ENCODE measurements at places on chromosomes 7 and 10.

- no peak for DNase-seq
Observed at GRCh38 chr10:61786728-61787127, 114.8 kb upstream of the ARID5B start.

DNA sequence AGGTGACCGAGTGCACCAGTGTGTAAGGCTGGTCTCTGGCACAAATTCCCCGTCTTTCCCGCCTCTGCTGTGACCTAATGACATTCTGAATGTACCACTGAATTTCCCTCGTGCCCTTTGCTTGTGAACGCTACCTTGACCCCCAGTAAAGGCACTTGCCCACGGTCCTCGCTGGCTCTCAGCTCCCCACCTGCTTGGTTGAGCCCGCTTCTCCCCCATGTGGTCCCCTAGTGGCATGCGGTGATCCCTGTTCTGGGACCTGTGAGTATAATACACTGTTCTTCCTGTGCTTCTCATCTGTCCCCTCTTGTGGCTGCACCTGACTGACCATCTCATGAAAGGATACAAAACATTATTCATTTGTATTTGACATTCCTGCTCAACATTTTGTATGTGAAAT is 495.7 kb downstream of the INHBA start:
- DNase-seq = no peak

GRCh38 chr10:60430836-60431597 is 41.3 kb upstream of the ANK3 start:
- no peak for DNase-seq

- no peak for DNase-seq
Observed at GRCh38 chr10:101284101-101284743, 55.0 kb upstream of the LBX1 start.

DNA sequence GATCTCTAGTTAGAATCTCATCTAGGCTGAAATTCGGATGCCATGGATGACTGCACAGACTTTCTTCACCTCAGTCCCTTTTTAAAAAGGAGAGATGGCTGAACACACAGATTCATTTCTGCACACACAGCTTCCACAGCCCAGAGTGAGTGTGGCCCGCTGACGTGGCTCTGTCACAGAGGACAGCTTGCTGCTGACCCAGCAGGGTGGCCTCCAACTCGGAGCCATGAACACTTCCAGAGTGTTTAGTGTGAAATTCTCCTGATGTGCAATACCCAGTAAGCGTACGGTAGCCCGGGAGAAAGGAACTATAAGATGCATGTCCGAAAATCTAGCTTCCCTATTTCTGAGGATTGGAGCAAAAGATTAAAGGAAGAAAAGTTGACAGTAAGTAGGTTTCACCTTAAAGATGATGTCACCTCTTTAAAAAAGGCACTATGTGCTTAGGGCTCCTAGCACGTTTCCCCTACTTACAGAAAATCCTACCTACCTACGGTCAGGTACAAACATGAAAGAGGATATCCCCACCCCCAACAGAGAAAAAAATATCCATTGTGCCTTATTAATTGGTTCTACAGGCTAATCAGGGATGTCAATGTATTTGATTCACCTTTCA is 162.2 kb downstream of the RAPGEF5 start:
- no peak for DNase-seq

- DNase-seq = no peak
Observed at GRCh38 chr10:128217136-128217535, 90.9 kb upstream of the MKI67 start.

DNA sequence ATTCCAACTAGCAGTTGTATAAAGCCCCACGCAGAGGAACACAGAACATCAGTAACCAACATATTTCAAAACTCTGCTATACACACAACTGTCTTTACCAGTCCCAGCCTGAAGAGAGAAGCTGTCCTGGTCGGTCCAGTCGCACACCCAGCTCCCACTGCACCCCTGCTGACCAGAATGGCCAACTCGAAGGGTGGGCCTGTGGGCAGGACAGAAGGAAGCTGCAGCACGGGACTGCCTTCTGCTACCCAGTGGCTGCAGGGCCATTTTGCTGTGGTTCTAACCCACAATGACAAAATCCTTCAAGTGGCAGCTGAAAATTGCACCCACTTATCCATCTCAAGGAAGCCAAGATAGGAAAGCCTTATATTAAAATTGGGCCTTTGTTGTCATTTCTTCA is 48.2 kb downstream of the GSDME start:
- no peak for DNase-seq

GRCh38 chr7:21702303-21702702 is 159.5 kb downstream of the DNAH11 start:
- DNase-seq = no peak

- DNase-seq = no peak
Observed at GRCh38 chr10:132492323-132493025, 45.1 kb upstream of the INPP5A start.

DNA sequence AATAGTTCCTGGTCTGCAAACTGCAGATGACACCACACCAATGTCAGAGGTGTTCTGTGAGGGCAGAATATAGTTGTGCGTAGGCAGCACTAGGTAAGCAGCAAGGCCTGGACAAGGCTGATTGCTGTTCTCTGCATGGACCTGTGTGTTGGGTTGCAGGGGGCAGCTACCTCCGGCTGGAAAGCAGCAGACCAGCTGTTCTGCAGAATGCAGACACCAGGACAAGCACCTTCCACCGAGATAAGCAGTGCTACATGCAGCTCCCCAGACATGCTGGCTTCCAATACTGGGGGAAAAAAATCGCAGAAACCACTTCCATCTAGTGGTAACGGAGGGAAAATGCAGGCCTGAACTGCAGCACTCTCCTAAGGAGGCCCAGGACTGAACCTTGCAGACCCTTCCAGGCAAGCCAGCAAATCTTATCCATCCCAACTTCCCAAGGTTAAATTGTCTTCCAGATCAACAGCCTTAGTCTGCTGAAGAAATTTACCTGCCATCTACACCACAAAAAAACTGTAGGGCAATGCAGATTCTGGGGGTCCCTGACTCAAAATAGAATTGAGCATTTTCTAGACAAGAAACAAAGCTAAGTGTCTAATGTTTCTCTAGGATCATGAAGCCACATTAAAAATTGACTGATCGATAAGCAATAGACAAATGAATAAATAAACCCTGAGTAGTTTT is 50.5 kb upstream of the COBL start:
- no peak for DNase-seq

- DNase-seq = peak; percentile 26
Observed at GRCh38 chr7:20330928-20331909, 519 bp downstream of the ITGB8 start.

GRCh38 chr10:132290631-132291030 is 17.1 kb downstream of the STK32C start:
- DNase-seq = no peak

DNA sequence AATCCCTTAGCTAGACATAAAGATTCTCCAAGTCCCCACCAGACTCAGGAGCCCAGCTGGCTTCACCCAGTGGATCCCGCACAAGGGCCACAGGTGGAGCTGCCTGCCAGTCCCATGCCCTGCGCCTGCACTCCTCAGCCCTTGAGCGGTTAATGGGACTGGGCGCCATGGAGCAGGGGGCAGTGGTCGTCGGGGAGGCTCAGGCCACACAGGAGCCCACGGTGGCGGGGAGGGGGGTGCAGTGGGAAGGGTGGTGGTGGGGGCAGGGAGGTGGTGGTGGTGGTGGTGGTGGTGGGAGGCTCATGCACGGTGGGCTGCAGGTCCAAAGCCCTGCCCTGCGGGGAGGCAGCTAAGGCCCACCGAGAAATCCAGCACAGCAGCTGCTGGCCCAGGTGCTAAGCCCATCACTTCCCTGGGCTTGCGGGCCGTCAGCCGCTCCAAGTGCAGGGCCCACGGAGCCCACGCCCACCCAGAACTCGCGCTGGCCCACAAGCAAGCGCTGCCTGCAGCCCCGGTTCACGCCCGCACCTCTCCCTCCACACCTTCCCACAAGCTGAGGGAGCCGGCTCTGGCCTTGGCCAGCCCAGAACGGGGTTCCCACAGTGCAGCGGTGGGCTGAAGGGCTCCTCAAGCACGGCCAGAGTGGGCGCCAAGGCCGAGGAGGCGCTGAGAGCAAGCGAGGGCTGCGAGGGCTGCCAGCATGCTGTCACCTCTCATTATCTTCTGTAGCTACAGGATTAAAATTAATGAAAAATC is 732.5 kb upstream of the POM121L12 start:
- DNase-seq = no peak

DNA sequence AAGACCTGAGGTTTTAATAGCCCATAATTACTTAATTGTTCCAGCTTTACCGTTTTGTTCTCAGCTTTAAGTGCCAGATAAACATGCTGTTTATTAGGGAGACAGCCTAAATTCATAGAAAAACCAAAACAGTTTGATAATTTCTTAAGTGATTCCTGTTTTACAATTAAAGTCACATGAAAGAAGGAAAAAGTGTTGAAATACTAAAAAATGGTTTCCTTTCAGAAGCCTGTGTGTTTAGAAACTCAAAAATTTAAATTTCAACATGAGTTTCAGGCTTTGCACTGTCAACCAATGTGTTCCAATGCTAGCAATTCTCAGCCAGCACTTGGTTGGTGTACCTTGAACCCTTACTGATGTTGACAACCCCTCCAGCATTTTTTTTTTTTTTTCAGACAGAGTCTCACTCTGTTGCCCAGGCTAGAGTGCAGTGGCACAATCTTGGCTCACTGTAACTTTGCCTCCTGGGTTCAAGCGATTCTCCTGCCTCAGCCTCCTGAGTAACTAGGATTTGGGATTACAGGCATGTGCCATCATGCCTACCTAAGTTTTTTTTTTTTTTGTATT is 135.3 kb downstream of the ICA1 start:
- DNase-seq = no peak

DNA sequence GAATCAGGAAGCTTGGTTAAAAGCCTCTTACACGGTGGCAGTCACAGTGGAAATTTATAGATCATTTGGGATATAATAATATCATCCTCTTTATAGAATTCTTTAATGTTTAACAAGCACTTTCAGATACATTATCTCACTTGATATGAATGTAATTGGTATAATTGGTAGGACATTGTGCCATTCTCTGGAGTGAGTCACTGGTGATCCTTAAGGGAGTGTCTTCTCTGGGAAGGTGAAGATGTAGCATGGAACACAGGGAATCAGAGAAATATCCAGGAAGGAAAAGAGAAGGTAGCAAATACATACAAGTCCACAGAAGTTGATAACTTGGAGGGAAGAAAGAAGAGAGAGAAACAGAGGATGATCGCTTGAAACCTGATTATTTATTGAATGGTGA is 9.8 kb downstream of the PTPRZ1 start:
- DNase-seq = no peak

DNA sequence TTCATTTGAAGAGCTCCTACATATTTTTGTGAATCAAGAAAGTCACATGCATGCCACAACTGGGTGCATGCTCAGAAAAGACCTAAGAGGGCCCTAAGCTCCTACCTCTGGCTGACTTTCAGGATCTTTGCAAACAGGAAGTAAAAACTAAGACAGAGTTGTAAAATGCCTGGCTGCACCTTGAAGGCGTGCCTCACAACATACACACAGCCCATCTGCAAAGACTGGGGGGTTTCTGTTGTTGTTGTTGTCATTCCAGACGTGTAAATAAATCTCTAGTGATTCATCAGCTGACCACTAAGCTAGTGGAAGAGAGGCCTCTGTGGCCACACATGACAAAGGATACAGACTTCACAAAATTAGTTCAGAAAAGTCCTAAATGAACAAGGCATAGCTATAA is 31.8 kb downstream of the SMURF1 start:
- no peak for DNase-seq

- peak; percentile 15 for DNase-seq
Observed at GRCh38 chr7:51430480-51431086, 114.0 kb upstream of the COBL start.

DNA sequence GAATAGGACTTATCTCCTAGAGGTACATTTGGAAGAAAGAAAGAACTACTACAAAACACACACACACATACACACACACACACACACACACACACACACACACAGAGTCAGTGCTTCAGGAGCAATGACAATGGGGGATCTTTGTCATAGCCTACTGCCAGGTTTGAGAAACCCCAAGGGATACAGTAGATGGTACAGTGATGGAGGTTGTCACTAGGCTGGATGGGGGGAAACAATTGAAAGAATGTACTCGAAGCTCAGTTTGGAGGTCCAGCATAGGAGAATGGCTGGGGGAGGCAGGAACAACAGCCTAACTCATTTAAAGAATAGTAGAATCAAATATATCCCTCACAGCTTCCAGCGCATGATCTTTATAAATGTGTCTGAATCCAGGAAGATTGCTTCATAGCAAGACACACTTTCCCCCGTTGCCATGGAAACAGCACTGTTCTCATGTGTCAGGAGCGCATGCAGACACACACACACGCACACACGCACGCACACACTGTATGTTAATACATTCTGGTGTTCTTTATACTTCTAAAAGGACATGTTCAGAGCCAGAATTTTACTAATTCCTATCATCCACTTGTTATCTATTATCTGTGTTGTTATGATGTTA is 32.6 kb upstream of the ZNRF2 start:
- no peak for DNase-seq

DNA sequence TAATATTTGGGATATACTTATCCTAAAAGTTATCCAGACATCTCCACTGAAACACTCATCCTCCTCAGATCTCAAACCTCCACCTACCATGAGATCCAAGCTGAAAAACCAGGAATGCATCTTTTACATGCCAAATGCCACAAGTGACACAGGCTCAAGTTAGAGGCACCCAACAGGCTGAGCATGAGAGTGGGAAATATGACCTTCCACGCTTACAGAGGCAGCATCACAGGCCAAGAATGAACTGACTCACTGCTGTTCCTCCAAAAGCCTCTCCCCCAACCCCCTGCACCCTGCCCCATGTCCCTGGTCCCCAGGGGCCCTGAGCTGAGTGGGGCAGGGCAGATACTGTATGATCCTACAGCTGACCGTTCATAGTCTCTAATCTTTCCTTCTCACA is 4.8 kb upstream of the MTPAP start:
- no peak for DNase-seq

- no peak for DNase-seq
Observed at GRCh38 chr7:95018021-95018420, 110.6 kb downstream of the PPP1R9A start.

DNA sequence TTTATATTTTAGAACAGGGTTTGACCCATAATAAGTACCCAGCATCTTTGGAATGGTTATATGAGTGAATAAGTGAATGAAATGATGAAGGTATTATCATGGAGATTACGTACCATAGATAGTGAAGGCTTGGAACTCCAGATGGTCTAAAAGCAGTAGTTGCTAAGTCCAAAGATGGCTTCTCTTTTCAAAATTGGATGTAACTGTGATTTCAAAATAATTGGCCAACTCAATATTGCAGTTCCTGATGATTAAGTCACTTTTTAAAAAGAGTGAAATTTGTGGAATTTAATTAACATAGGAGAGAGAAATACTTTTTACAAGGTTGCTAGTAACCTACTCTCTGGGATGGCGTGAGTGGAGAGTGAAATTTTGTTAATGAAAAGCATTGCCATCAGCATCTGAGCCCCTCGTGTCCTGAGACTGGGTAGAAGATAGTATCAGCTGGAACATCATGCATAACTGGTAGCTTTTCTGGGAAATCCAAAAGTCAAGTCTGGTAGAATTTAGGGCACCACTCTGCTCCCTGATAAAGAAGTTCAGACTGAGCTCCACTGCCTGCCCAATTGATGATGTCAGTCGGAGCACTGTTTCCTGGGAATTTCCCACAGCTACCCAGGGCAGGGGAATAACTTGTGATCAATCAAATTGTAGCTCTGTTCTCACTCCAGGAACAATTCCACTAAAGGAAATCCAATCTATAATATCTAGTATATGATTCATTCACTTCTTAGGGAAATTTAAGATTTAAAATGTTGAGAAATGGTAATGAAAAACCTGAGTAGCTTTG is 3.2 kb downstream of the GPR141 start:
- no peak for DNase-seq

GRCh38 chr7:88072715-88073055 is 138.6 kb downstream of the ADAM22 start:
- DNase-seq = no peak
